Pericardium fibroblast (primary cell): ENCODE measurements at places on chromosomes 6 and 20. TPM values are rescaled to one million over a fixed set of nuclear protein-coding genes. Genes with fewer than 3 reads are reported as not detected.

Gene THBD
- 10.4 and 10.7 TPM in 2 replicates for total RNA-seq

Gene PRPF6
- total RNA-seq = 35.1 and 37.5 TPM in 2 replicates

Gene E2F1
- total RNA-seq = 1.5 and 1.8 TPM in 2 replicates

Gene IMPG1
- total RNA-seq = not detected in 2 replicates

Gene SEL1L2
- total RNA-seq = not detected in 2 replicates

Gene ANGPT4
- under 0.01 and 0.17 TPM in 2 replicates for total RNA-seq

Gene TMEM30A
- total RNA-seq = 47.6 and 58.0 TPM in 2 replicates

Gene CDC25B
- 72.4 and 73.8 TPM in 2 replicates for total RNA-seq

Gene DEFB118
- not detected in 2 replicates for total RNA-seq

Gene TREM1
- total RNA-seq = not detected in 2 replicates

Gene PSMG4
- total RNA-seq = 5.2 and 22.5 TPM in 2 replicates

Gene BEND6
- total RNA-seq = 7.0 and 11.7 TPM in 2 replicates

Gene SLC52A3
- not detected in 2 replicates for total RNA-seq

Gene ADGRF4
- 0.09 and 0.12 TPM in 2 replicates for total RNA-seq

Gene MATN4
- 1.6 TPM in 1 of 2 replicates, not detected in the other for total RNA-seq

Gene ADAM33
- total RNA-seq = 89.4 and 111 TPM in 2 replicates

Gene TAF11
- 16.7 and 25.6 TPM in 2 replicates for total RNA-seq

Gene DLL1
- 1.8 TPM in 1 of 2 replicates, not detected in the other for total RNA-seq

Gene CRISP2
- total RNA-seq = not detected in 2 replicates
